Midbrain (tissue), 1 donor: ENCODE measurements at places on chromosomes 12 and 14.

DNA sequence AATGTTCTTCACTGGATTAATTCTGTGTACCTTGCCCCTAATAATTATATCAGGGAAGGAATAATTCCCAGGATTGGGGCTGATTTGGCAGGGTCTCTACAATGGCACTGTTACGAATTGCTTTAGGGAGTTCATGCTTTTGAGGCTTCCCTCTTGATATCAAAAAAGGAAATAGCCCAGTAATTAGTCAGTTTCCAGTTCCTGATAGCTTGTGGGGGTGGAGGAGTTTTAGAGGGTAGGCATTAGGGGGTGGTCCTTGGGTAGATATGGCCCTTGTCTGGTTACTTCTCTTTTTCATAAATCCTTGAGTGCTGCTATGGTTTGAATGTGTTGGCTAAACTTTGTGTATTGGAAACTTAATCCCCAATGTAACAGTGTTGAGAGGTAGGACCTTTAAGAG, 6.1 kb upstream of the SRSF5 start:
- DNase-seq, result no peak

GRCh38 chr12:127944211-127944899, 322.6 kb upstream of the TMEM132C start:
- DNase-seq, result no peak

DNA sequence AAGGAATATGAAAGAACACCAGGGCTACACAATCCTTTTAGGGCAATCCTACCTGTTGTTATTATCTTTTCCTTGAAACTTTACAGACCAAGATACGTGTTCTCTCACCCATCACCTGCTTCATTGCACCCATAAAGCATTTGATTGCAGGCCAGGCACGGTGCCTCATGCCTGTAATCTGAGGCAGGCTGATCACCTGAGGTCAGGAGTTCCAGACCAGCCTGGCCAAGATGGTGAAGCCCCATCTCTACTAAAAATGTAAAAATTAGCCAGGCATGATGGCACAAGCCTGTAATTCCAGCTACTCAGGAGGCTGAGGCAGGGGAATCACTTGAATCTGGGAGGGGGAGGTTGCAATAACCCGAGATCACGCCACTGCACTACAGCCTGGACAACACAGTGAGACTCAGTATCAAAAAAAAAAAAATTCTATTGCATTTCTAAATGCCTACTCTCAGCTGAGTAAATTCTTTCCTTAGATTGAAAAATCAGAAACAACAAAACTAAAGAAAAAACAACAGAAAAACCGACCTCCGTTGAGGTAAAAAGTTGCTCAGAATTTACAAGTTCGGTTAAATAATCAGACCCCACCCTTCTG, 183.7 kb upstream of the TMEM132C start:
- DNase-seq, result no peak

DNA sequence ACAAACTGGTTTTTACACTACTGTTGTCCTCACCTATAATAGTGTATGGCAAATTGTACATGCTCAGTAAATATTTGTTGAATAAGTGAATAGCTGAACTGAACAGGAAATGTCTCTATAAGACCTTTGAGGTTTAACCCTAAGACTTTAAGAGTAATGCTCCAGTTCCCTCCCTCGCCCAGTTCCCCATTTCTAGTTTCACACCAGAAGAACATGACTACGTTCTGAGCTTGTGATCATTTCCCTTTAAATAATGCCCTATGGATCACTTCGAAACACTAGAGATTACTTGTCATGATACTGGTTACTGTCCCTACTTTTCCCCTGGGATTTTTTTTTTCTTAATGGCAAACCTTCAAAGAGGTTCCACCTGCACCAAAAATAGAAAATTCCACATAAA, 69.3 kb downstream of the PRKD1 start:
- no peak for DNase-seq

- no peak for DNase-seq
These were observed 42.1 kb upstream of the TESC start for GRCh38 chr12:117141097-117141898.

DNA sequence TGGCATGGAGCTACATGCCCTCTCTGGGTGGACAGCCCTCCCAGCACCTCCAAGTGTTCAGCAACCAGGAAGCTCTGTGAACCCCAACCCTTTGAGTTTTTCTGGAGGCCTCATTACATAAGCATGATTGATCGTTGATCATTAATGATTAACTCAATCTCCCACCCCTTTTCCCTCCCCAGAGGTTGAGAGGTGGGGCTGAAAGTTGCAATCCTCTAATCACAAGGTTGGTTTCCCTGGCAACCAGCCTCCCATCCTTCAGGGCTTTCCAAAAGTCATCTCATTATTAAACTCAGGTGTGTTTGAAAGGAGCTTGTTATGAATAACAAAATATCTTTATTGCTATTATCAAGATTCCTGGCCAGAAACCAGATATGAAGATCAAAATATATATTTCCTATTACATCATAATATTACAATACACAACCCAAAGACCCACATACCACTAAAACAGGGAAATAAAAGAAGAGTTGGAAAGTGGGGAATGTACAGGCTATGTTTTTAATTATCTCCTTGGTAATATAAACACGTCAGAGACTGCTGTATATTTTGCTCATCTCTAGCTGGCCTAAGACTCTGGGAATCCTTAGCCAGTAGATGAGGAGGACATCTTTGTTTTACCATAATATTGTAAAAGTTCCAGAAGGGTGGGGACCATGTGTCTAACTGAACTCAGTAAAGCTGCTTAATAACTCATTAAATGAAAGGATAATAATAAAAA, 73.6 kb downstream of the SSPN start:
- DNase-seq, result no peak
